Motor neuron (in vitro differentiated cells): ENCODE measurements at places on chromosomes 3 and 15. TPM values are rescaled to one million over a fixed set of nuclear protein-coding genes. Genes with fewer than 3 reads are reported as not detected.

WDR5B gene
- 6.6 and 6.9 TPM in 2 replicates for total RNA-seq

GOLGA8T gene
- total RNA-seq: 0.10 and 0.32 TPM in 2 replicates

FOXB1 gene
- 8.7 and 9.1 TPM in 2 replicates for total RNA-seq

HESX1 gene
- total RNA-seq: 1.5 and 1.8 TPM in 2 replicates

EOMES gene
- 0.27 and 0.33 TPM in 2 replicates for total RNA-seq

KCTD6 gene
- total RNA-seq: 13.7 and 17.1 TPM in 2 replicates

TPRG1 gene
- total RNA-seq: 3.0 and 5.2 TPM in 2 replicates

VILL gene
- 9.2 and 10.8 TPM in 2 replicates for total RNA-seq

NR2E3 gene
- 0.77 and 2.2 TPM in 2 replicates for total RNA-seq

ALPK3 gene
- 0.16 and 0.25 TPM in 2 replicates for total RNA-seq

ZNF774 gene
- total RNA-seq: 1.2 and 1.8 TPM in 2 replicates

SPRED1 gene
- 14.0 and 16.2 TPM in 2 replicates for total RNA-seq
